RWPE1 (cell line): ENCODE measurements at places on chromosomes 3 and 15.

DNA sequence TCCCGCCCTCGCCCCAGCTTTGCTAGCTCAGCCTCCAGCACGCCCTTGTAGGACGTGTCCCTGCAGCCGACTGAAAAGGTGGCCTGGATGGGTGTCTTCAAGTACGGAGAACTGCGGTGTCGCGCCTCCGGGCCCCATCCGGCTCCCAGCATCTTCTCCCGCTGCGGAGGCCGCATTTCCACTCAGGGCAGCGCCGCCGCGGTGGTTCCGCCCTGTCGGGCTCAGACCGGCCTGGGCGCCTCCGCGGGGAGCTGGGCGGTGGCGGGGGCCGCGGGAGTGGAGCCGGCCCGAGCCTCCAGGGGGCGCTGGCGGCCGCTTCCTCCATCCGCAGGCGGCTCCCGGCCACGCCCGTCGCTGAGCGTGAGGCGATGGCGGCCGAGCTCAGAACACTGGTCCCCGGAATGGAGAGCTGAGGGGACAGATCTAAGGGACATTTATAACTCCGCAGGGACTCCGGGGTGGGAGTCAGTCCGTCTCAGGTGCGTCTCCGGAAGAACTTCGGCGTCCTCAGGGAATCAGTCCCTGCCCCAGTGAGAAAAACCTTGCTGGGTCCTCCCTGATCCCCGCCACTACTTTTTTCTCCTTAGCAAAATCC lies 13.6 kb upstream of the SMCO1 start:
- peak; percentile 60 for DNase-seq

DNA sequence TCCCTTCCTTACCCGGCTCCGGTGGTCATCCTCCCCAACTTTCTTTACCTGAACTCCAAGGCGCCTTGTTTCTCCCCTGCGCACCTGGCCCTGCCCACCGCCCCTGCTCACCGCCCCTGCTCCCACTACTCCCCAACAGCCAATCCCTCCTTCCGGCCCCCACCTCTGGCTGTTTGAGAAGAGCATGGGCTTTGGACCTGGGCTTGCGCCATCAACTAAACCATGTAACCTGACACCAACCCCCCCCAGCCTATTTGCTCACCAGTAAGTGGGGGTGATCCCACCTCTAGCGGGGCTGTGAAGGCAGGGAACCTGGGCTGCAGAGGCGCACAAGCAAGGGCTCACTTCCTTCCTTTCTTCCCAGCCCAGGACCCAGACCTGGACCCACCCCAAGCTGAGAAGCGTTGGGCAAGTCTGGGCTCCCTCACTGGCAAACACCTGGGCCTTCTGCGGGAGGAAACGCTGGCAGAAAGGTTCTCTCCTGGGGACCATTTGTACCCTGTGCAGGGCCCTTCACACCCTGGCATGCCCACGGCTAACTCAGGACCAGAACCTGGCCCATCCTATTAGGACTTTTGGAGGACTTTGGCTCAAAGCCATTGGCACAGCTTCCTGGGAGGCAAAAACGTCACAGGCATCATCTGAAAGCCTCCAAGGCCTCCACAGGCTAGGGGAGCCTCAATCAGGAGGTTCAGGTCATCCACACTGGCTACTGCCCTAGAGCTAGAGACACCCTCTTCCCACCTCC lies at the start of gene PLXNB1:
Gene PLXNB1, minus strand, starts transcription at position 127 of the 748 bp plus-strand sequence. CDS start 5,475 bp downstream, outside the sequence.
- peak; percentile 83 for DNase-seq

DNA sequence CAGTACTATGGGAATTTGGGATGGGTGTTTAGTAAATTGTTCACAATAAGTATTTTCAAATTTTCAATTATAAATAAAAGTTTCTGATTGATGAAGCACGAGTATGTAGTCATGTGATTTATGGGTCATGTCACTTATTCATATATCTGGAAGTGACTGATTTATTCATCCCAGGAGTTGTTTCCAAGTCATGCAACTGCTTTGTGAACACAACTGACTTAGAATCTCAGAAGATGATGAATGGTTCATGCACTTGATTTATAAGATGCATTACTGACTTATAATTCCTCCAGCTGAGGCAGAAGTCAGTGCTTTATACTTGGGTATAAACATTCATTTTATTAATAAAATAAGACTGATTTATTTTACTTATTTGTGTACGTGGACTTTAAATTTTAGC lies 137.8 kb upstream of the CBLB start:
- DNase-seq = no peak

- DNase-seq = no peak
Observed at GRCh38 chr15:92395098-92395635, 1.5 kb downstream of the ST8SIA2 start.

- no peak for DNase-seq
Observed at GRCh38 chr3:65268426-65268825, 580.6 kb upstream of the ADAMTS9 start.

- no peak for DNase-seq
Observed at GRCh38 chr3:148455098-148455497, 242.6 kb upstream of the AGTR1 start.

- no peak for DNase-seq
Observed at GRCh38 chr3:25297667-25298585, 130.1 kb upstream of the RARB start.

DNA sequence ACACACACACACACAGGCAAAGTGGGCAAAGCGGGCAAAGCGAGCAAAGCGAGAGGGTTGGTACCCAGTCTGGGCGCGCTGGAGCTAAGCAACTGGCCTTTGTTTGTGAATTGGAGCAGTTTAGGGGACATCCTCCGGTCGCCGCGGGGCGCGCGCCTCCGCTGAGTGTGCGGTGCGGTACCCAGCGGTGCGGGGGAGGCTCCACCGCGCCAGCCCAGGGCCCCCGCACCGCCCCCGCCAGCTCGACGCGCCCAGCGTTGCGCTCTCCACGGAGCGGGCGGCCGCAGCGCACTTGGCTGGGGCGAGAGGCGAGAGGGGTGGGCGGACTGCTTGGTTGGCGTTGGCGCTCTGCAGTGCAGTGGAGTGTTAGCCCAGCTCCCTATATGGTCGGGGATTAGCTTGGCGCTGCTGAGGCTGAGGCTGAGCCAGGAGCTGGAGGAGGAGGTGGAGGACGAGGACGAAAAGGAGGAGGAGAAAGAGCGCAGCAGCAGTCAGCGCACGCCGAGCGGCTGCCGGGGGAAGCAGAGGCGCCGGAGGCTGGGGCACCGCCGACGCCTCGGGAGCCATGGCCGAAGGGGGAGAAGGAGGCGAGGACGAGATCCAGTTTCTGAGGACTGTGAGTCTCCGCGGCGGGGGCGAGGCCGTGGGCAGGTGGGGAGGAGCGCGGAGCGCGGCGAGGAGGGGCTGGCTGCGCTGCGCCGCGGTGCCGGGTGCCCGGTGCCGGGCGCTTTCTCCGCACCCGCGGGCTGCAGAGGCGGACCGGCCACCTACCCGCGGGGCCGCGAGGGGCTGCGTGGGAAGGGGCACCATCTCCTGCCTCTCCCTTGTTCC lies at the start of gene RYR3:
Gene RYR3, plus strand, starts transcription at position 487 of the 831 bp plus-strand sequence. Its CDS starts 79 bp downstream, at position 566.
- no peak for DNase-seq

DNA sequence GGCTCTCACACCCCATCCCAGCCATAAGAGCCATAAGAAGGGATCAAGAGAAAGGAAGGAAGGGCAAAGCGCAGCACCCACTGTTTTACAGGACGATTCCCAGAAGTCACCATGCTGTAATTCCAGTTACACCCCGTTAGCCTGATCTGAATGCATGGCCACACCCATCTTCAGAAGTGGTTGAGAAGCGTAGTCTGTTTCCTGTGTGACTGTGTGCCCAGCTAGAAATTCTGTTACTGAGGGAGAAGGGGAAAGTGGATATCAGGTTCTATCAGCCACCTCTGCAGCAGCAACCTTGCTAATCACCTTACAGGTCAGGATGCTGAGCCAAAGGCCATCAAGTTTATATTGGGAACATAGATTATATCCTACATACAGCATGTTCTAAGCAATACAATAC lies 260.0 kb downstream of the ABHD5 start:
- no peak for DNase-seq

- DNase-seq = no peak
Observed at GRCh38 chr3:94071713-94072284, 8.9 kb downstream of the NSUN3 start.

- DNase-seq = no peak
Observed at GRCh38 chr3:148408667-148409066, 289.0 kb upstream of the AGTR1 start.

- no peak for DNase-seq
Observed at GRCh38 chr3:49871531-49872153, 1.9 kb upstream of the CAMKV start.

DNA sequence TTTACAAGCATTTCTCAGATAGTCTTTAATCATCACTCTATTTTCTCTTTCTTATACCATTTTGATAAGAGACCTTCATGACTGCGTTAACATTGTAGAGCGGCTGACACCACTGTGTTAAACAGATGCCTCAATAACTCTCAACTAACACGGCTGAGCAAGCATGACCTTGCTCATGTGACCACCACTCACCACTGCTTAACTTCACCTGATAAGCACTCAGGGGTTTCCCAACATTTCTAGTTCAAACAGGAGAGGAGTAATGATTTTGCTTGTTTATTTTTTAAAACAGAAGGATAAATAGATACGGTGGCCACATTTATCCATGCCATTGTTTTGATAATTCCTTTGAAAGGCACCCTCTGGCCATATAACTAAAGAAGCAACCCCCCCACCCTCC lies 37.7 kb upstream of the TMEM45A start:
- no peak for DNase-seq

GRCh38 chr3:39280571-39280970 lies 735 bp upstream of the CX3CR1 start:
- no peak for DNase-seq

DNA sequence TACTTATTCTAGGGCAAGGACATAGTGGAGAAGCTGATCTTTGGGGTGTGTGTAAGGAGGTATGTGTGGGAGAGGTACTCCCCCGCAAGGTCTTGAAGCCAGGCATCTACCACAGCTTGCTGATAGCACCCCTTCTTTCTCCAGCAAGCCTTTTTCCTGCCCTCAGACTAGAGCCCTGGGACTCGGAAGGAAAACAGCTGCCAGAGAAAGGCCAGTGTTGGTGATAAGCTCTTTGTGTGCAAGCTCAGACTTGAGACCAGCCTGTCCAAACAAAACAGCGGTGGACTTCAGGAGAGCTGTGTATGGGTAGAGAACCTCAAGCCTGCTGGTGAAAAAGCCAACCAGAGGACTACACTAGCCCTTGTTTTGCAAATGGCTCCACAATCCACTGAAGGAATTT lies 1028.6 kb downstream of the MCTP2 start:
- DNase-seq = peak; percentile 5

- DNase-seq = no peak
Observed at GRCh38 chr15:97521381-97522285, 438.9 kb upstream of the ARRDC4 start.

DNA sequence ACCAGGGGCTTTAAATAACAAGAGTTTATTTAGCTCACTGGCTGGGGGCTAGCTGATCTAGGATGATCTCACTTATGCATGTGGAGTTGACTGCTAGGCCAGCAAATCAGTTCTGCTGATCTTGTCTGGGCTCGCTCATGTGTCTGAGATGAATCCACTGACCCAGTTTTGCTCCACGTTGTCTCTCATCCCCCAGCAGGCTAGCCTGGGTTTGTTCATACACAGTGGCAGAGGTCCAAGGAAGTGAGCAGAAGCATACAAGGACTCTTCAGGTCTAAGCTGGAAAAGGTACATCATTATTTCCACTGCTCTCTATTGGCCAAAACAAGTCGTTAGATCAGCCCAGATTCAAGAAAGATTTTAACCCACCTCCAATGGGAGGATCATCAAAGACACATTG lies 238.0 kb downstream of the PLCL2 start:
- no peak for DNase-seq

DNA sequence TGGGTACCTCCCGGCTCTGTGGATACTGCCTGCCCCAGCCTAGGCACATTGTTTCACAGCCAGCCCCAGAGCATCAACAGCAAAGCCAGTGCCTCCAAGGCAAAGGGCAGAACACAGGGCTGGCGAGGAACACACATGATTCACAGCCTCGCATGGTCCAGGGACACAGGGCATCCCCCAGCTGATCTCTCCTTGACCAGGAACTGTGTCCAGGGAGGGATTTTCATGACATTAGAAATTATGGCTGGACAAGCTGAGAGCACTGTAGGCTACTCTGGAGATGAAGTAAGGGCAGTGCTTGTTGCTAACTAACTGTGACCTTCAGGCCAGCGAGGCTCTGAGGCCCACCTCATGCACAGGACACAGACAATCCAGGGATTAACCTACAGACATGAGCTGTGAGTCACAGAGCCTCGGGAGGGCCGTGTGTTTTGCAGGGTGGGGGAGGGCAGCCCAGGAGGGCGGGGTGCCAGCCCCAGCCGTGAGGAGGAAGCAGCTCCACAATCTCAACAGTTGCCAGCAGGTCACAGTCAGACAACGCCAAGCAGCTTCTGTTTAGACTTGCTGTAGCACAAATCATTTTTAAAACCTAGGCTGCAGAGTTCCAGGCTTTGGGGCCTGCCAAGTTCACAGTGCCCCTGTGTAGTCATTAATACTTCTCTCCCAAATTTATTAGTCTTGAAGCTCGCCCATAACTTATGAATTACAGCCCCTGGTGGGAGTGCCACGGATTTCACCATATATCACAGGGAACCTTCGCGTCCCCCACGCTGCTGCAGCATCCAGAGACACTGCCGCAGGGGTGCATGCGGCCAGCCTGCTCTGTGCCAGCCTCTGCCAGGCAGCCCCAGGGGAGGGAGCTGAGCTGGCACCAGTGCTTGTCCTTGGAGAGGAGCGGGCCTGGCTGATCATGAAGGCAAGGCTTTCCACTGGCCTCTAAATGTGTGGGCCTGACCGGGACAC lies 114.7 kb downstream of the ETFA start:
- DNase-seq = peak; percentile 95

DNA sequence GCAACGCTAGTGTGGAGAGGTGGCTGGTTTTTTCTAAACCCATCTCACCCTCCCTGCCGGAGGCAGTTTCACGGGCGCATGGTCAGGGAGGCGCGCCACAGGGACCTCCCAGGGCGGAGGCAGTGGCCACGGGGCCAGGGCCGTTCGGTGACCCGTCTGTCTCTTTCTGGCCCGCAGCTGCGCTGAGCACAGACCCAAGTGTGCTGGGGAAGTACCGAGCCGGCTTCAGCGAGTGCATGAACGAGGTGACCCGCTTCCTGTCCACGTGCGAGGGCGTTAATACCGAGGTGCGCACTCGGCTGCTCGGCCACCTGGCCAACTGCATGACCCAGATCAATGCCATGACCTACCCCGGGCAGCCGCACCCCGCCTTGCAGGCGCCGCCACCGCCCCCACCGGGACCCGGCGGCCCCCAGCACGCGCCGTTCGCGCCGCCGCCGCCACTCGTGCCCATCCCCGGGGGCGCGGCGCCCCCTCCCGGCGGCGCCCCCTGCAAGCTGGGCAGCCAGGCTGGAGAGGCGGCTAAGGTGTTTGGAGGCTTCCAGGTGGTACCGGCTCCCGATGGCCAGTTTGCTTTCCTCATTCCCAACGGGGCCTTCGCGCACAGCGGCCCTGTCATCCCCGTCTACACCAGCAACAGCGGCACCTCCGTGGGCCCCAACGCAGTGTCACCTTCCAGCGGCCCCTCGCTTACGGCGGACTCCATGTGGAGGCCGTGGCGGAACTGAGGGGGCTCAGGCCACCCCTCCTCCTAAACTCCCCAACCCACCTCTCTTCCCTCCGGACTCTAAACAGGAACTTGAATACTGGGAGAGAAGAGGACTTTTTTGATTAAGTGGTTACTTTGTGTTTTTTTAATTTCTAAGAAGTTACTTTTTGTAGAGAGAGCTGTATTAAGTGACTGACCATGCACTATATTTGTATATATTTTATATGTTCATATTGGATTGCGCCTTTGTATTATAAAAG lies 1.8 kb downstream of the HES1 start:
- no peak for DNase-seq

- DNase-seq = no peak
Observed at GRCh38 chr3:152557302-152557999, 277.5 kb upstream of the P2RY1 start.

- peak; percentile 77 for DNase-seq
Observed at GRCh38 chr15:49675041-49675440, 54.2 kb downstream of the DTWD1 start.

- no peak for DNase-seq
Observed at GRCh38 chr3:192986379-192986778, 68.7 kb upstream of the MB21D2 start.
